ENCODE measurements at places on chromosomes 6 and 20.

GRCh38 chr6:105432797-105433196 lies 29.9 kb upstream of the PREP start:
- no peak for DNase-seq

DNA sequence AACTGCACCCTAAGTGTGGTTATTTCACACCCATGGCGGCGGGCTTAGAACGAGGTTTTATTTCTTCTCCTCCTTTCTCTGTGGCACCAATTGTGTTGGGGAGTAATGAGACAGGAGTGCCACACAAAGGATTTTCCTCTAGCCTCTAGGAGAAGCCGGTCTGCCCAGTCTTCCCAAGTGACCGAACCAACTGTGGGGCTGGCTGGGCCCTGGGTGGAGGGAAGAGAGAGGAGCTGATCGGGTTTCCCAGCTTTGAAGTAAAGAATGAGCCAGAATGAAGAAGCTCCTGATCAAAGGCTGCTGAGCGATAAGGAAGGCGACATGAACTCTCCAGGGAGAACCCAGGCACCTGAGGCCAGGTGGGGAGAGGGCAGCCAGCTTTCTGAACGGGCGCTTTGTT lies 616.0 kb upstream of the BTBD3 start:
- DNase-seq, result no peak

DNA sequence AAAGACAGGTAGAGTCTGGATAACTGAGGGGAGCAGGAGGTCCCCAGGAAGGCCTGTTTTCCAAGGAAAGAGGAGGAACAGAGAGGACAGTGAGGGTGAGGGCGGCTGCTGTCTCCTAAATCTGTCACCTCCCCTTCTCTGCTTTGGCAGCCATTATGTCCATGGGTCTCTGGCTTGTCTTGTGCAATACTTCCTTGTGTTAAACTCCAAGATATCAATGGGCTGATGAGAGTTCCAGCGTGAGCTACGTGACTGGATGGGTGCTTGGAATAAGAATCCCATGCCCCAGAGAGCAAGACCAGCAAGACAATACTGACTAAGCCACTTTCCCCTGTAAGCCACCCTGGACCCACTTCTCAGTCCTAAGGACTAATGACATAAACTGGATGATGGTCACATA lies 26.3 kb upstream of the DNAAF9 start:
- DNase-seq, result no peak

DNA sequence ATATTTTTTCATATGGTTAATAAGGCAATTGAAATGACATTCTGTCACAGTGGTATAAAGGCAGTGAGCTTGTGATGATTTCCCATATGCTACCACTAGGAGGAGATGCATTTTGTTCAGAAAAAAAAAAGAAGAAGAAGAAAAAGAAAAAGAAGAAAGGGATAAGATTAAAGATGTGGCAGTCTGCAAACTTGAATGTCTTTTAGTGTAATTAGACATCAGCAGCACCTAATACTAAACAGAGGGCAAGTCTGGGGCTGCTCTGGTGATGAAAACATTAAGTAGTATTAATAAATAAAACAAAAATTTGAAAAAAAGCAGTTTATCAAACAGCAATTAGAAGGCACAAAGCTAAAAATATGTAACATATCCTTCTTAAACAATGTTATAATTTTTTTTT lies 95.4 kb upstream of the DEFB112 start:
- DNase-seq, result no peak

- DNase-seq, result no peak
These were observed 37.1 kb upstream of the TFAP2A start for GRCh38 chr6:10451828-10452509.

- DNase-seq, result peak; percentile 82
These were observed at the start of gene ZNF341 for GRCh38 chr20:33731693-33732165. Gene ZNF341 (plus strand): TSS chr20:33731996. CDS start chr20:33732022, 26 bp downstream.

GRCh38 chr6:6858533-6858982 lies 249.2 kb upstream of the RREB1 start:
- no peak for DNase-seq

DNA sequence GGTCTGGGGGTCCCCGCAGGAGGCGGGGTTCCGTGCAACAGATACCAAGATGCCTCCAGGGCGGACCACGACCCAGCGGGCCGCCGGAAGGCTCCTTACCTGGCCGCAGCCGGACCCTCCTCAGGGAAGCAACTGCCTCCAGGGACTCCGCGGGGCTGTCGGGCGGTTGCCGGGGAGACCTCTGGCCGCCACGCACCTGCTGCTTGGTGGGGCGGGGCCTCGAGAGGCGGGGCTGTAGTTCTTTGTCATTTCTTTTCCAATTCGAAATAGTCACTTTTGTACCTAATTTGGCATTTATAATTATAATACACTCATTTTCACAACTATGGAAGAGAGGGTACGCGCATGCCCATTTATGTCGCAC lies 647 bp downstream of the AK9 start:
- peak; percentile 56 for DNase-seq

- no peak for DNase-seq
These were observed 858.0 kb upstream of the FLRT3 start for GRCh38 chr20:15195378-15195777.

DNA sequence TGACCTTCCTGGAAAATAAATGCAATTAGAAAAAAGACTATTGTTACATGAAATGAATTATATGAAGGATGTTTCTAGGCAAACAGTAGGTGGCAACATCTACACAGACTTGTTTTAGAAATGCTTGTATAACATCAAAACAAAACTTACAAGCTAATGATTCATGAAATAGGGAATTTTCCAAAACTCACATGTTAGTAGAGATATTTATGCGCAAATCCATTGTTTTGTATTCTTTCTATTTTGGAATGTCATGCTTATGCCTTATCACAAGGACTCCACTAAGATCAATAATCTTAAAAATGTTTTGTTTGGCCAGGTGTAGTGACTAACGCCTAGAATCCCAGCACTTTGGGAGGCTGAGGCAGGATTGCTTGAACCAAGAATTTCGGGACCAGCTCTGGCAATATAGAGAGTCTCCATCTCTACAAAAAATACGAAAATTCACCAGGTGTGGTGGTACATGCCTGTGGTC lies 32.3 kb upstream of the LGSN start:
- no peak for DNase-seq

GRCh38 chr6:140586426-140587061 lies 1212.1 kb upstream of the CITED2 start:
- no peak for DNase-seq

- no peak for DNase-seq
These were observed 12.4 kb upstream of the SIRPB1 start for GRCh38 chr20:1632178-1632577.

DNA sequence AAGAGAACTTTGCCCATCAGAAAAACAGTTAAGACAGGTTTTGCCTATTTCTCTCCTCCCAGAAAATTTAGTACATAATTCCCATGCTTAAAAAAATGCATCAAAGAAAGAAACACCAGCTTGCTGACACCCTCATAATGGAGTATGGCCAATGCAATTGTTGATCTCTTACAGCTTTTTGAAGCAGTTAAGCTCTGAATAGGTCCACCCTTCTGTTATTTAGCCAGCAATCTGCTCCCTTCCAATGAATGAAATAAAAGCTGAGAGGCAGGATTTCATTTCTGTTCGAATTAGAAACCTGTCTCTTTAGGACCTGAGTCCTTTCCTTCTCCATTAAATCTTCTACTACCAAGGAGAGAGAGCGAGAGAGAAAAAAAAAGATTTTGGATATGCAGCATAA lies 288.7 kb downstream of the RNF144B start:
- DNase-seq, result no peak

DNA sequence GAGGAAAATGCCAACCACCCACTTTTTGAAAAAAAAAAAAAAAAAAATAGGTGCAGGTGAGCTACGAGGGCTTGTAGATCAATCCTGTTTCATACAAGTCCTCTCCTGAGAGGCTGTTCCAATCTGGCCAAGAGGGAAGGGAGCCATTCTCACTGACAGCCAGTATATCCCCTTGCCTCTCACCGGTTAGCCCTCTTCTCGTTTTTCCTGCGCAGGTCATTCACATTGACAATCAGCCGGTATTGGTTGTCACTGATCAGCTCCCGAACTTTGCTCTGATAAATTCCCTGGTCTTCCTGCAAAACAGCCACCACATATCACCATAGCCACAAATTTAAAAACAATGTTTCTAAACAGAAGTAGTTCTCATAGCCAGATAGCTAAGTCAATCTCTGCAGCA lies 1.4 kb downstream of the MCM3 start:
- no peak for DNase-seq

DNA sequence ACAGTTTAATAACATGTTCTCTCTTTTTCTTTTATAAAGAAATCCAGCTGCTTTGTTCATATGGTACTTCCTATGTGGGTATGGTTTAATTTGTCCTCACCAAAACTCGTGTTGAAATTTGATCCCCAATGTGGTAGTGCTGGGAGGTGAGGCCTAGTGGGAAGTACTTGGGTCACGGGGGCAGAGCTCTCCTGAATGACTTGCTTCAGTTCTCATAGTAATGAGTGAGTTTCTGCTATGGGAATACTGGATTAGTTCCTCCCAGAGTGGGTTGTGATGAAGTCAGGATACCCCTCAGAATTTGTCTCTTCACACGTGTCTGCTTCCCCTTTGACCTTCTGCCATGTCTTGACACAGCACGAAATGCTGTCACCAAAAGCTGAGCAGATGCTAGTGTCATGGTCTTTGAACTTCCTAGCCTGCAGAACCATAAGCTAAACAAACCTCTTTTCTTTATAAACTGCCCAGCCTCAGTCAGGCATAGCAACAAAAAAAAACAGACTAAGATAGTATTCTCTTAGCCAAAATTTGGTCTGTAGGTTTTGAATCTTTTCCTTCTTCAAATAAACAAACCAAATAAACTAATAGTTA lies 87.8 kb upstream of the HS3ST5 start:
- DNase-seq, result no peak

- DNase-seq, result no peak
These were observed 103.0 kb downstream of the ADTRP start for GRCh38 chr6:11675601-11676000.

GRCh38 chr20:47789081-47789763 lies 3.9 kb upstream of the SULF2 start:
- DNase-seq, result no peak

DNA sequence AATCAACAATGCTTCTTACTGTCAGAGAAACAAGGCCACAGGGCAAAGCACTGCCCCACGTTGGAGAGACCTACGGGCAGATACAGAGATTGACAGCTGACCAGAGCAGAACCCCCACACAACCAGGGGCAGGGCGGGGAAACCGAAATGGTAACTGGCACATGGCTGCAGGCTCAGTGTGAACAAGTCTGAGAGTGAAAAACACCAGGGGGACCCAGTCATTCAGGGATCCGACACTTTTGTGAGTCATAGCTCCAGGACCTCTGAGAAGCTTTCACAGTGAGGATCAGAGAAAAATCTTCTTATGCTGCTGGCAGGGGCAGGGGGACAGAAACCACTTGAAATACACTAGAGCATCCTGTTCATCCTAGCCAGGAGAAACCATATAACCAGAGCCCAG lies 254.2 kb downstream of the C6orf118 start:
- DNase-seq, result no peak

DNA sequence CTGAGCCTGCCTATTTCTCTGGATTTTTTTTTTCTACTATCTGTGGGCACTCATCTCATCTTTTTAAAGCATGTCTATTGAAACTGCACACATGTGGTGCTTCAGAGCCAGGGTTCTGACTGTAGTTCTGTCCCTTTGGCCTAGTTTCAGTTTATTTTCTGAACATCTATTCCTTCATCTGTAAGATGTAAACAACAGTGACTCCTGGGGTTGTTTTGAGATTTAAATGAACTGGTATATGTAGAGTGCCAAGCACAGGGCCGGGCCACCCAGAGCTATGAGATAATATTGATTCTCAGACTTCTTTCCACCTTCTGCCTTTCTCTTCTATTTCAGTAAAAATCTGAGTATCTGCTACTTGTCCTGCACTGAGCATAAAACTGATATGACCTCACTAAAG lies 185.1 kb downstream of the CARMIL1 start:
- no peak for DNase-seq

- DNase-seq, result no peak
These were observed 1.2 kb downstream of the ARFGAP1 start for GRCh38 chr20:63273635-63274380.

DNA sequence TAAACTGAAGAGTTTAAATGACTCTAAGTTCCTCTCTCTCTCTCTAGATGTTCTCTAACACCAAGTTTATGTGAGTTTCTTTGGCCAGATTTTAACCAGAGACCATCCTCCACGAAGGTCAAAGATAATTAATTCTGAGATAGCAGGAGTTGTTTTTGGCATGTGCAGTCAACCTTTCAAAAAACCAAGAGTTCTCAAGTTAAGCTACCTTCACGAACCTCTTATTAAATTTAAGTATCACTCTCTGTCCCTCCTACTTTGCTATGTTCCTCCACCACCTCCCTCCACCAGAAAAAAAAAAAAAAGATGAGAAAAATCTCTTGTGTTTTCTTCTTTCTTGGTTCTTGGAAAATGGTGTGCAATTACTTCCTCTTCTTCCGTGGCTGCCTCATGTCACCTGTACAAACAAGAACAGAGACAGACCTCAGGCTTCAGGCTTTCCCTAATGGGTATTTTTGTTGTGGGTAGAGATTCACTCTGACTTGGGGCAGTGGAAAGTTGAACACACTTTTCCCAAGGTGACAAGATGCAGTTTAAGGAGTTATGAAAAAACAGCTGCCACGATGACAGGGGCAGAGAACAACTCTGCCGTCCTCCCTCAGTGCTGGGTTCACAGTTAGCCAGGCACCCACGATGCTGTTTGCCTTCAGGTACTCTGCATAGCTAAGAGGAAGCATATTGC lies 64.3 kb downstream of the ADTRP start:
- DNase-seq, result no peak

- peak; percentile 61 for DNase-seq
These were observed 32.3 kb downstream of the YTHDF1 start for GRCh38 chr20:63183422-63184146.

DNA sequence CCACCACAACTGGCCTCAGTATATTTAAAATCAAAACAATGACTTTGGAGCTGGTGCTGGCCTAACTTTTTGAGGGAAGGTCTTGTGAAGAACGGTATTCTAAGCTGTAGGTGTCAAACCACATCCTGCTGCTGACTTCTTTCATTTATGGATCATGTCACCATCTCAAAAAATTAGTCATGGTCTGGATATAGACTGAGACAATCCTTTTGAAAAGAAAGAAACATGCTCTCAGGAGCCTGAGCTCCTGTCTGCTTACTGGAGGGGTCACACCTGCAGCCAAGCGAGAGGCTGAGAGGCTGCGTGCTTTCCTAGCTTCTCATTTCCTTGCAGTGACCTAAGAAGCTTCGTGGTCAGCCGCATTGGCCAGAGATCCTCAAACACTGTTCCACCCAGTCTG lies 55.2 kb downstream of the TIAM2 start:
- DNase-seq, result no peak

- DNase-seq, result no peak
These were observed 45.8 kb downstream of the AGPAT4 start for GRCh38 chr6:161228096-161228495.

DNA sequence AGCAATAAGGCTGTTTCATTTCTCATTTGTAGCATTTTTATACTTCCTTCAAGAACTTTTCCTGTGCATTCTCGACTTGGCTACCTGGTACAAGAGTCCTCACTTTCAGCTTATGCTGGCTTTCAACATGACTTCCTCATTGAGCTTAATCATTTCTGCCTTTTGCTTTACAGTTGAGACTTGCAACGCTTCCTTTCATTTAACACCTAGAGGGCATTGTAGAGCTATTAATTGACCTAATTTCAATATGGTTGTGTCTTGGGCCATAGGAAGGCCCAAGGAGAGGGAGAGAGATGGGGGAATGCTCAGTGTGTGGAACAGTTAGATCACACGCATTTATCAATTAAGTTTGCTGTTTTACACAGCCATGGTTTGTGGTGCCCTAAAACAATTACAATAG lies 37.2 kb downstream of the SLC22A2 start:
- DNase-seq, result no peak

Data from germinal center (tissue), 1 donor.